ENCODE measurements at places on chromosomes 6 and 20. TPM values are rescaled to one million over a fixed set of nuclear protein-coding genes. Genes with fewer than 3 reads are reported as not detected.

The RBL1 gene
- total RNA-seq = 37.7 TPM

The EPB41L1 gene
- total RNA-seq = 3.5 TPM

- peak; percentile 94 for DNase-seq
These were observed 11.2 kb upstream of the PSMG4 start for GRCh38 chr6:3247255-3248146.

- DNase-seq = no peak
These were observed 367.1 kb downstream of the PKHD1 start for GRCh38 chr6:51720327-51720726.

DNA sequence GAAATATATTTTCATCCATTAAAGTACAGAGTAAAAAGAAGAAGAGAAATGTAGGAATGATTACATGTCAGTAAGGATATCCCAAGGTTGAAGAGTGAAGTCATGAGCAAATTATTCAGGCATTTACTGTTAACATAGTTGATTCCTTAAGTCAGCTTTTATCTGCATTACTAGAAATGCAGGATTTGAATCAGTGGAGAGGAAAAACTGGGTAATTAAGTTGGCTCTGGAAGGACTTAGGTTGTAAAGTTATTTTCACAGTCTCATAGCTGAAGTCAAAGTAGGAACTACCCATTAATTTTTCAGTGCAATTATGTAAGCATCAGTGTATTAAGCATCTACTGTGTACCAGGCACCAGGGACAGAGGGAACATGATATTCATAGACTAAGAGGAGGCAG, 7.8 kb downstream of the NAA20 start:
- DNase-seq = no peak

GRCh38 chr6:109526905-109527628, 44.0 kb upstream of the ZBTB24 start:
- DNase-seq = peak; percentile 49

- no peak for DNase-seq
These were observed 99.3 kb downstream of the ERMARD start for GRCh38 chr6:169850746-169851145.

GRCh38 chr6:116561377-116562018, 7.9 kb downstream of the CALHM4 start:
- peak; percentile 60 for DNase-seq

GRCh38 chr6:32436186-32436585, 3.5 kb upstream of the HLA-DRA start:
- DNase-seq = no peak

- DNase-seq = no peak
These were observed 244.8 kb upstream of the CDYL start for GRCh38 chr6:4531406-4531805.

GRCh38 chr20:18524646-18525045, 16.9 kb downstream of the SEC23B start:
- DNase-seq = no peak

DNA sequence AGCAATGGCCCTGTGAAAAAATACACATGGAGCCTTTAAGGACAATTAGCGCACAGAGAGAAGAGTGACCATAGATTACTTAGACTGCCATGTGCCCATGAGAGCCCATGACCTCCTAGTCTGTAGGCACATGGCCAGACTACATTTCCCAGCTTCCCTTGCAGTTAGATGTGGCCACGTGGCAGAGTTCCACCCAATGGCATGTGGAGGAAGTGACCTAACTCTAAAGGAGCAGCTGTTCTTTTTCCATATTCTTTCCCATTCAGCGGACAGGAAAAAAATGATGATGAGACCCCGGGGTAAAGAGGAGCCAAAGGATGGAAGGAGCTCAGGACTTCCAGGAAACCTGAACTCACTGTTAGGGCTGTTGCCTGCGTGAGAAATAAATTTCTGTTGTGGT, 116.6 kb downstream of the CBLN4 start:
- no peak for DNase-seq

DNA sequence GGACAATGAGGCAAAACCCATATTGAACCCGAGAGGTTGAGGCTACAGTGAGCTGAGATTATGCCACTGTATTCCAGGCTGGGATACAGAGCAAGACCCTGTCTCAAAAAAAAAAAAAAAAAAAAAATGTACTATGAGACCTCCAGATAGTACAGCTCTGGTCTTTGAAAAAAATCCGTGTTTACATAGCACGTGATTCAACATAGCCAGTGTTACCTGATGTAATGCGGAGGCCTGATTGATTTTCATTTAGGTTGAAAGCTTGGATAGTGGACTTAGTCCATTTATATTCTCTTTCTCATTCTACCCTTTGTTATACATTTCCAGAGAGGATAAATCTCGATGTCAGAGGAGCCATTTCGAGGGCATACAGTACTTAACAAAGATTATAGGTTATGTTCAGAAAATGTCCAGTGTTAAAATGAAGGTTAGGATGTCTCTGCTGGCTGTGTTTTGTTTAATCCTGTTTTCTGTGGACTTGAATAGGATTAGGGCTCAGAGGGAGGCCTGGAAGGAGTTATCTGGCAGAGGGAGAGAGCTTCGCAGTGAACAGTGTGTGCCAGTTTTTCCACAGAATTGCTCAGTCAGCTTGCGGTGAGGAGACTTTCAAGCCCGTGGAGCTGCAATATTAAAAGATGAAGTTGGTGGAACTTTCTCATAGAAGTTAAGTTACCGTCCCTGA, 33.9 kb upstream of the BCLAF1 start:
- no peak for DNase-seq
